ENCODE measurements at places on chromosomes 16 and 17.
A peak's percentile ranks its signal among the peaks of the same experiment; 100 is the strongest.

DNA sequence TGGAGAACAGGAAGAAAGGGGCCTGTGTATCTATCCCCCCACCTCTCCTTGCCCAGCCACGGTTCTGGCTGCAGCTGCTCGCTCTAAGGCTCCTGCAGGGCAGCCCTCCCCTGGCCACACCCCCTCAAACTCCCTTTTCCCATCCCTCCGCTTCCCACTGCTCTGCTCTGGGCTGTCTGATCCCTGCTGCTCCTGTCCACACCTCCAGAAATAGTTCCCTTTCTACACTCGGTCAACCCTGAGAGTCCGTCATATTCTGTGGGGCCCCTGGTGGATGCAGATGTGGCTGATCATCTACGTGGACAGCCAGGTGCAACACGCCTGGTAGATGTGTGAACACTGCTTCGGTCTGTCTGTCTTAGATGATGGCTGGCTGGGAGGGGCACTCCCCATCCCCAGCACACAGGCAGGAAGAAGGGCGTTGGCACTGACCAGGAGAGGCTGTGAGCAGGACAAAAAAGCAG, 19.3 kb upstream of the KRT19 start:
- DNase-seq: no peak

DNA sequence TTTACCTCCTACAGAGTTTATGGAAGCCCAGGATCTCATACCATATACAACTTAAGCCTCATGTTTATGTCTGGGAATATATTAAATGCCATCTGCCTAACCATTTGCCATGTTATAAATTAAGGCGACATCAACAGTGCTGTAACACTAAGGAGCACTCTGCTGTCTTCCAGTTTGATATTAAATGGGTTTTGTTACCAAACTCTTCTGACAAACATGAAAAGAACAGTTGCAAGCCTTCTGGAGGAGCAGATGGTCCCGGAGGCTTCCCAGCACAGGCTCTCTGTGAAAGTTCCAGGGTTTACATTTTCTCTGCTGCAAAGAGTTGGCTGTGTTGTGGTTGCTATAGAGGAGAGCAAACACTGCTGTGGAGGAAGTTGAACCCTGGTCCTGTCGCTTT, 545.3 kb upstream of the SALL1 start:
- DNase-seq: peak; percentile 6

- DNase-seq: no peak
Measured at GRCh38 chr17:30173649-30174048, 57.0 kb downstream of the NSRP1 start.

DNA sequence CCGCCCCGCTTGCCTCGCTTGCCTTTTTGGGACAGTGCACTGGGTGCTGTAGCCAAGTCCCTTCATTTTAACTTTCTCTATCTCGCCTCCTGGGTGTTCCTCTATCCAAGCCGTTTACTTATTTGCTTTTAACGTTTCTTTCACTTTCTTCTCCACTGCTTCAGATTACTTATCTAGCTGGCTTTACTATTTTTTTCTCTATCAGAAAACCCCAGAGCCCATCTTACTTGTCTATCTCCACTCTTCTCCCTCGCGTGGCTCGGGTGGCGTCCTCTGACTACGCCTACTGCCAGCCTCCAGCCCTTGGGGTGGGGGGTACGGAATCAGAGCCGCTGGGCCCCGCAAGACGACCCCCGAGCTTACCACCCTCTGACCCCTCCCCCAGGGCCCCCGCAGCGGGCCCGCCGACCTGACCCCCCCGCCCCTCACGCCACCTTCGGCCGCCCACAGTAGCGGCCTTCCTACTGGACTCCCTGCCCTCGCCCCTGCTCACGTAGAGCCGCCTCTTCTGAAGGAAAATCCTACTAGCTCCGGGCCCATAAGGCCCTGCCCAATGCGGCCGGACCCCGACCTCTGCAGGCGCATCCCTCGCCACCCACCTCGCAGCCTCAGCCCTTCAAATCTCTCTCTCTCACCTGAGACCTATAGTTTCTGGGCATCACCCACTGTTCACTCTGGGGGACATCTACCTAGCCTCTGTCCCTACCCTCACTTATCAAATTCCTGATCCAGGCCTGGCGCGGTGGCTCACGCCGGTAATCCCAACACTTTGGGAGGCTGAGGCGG, 1.0 kb upstream of the SLC12A4 start:
- no peak for DNase-seq

DNA sequence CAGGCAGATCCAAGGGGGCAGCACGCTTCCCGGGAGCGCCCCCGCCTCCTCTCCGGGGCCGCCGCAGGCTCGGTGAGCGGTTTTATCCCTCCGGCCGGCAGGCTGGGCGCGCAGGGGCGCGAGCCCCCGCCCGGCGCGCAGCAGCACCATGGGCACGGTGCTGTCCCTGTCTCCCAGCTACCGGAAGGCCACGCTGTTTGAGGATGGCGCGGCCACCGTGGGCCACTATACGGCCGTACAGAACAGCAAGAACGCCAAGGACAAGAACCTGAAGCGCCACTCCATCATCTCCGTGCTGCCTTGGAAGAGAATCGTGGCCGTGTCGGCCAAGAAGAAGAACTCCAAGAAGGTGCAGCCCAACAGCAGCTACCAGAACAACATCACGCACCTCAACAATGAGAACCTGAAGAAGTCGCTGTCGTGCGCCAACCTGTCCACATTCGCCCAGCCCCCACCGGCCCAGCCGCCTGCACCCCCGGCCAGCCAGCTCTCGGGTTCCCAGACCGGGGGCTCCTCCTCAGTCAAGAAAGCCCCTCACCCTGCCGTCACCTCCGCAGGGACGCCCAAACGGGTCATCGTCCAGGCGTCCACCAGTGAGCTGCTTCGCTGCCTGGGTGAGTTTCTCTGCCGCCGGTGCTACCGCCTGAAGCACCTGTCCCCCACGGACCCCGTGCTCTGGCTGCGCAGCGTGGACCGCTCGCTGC, 832 bp downstream of the CDK5R1 start:
- no peak for DNase-seq

- no peak for DNase-seq
Measured at GRCh38 chr17:46064460-46064859, 65.4 kb downstream of the STH start.

GRCh38 chr17:37092071-37092470, 143.3 kb downstream of the AATF start:
- no peak for DNase-seq

DNA sequence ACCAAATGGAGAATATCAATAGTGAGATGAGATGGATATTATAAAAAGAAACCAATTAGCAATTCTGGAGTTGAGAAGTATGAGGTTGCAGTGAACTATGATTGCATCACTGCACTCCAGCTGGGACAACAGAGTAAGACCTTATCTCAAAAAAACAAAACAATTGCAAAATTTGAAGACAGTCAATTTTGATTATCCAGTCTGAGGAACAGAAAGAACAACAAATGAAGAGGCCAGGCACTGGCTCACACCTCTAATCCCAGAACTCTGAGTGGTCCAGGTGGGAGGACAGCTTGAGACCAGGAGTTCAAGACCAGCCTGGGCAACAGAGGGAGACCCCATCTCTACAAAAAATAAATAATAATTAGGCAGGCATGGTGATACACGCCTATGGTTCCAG, 35.0 kb downstream of the USP32 start:
- DNase-seq: no peak
